RWPE2 (cell line): ENCODE measurements at places on chromosomes 11 and 22.

GRCh38 chr11:116700586-116701220 lies 72.1 kb downstream of the BUD13 start:
- H3K27me3 ChIP-seq: no peaks in the 10 kb centered on the region
- H3K4me1 ChIP-seq: peaks cover 13% of the 10 kb centered on the region
- no peak overlapping the region for H3K27ac ChIP-seq
- H3K4me3 ChIP-seq: no peak overlapping the region

GRCh38 chr11:34298871-34299270 lies 58.9 kb downstream of the ABTB2 start:
- DNase-seq: no peak
- H3K27ac ChIP-seq: no peak overlapping the region
- H3K4me3 ChIP-seq: no peak overlapping the region
- H3K27me3 ChIP-seq: no peaks in the 10 kb centered on the region
- peaks cover 12% of the 10 kb centered on the region for H3K4me1 ChIP-seq
- H3K36me3 ChIP-seq: no peaks in the 10 kb centered on the region

DNA sequence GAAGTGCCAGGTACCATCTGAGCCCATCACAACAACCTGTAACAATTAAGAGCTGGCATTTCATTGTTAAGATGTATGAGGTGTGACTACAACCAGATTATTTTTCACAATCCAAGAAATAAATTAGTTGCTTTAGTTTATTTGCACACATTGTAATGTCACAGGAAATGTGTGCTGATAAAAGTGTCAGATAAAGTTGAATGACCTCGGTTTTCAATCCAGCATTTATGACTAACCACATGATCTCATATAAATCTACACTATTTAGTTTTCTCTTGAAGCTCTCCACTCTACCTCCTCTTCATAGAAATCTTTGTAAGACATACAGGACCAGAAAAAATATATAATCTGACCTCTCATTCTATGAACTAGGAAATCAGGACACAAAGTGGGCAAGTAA lies 166.2 kb downstream of the PGR start:
- no peaks in the 10 kb centered on the region for H3K36me3 ChIP-seq
- no peaks in the 10 kb centered on the region for H3K4me1 ChIP-seq
- no peak overlapping the region for H3K4me3 ChIP-seq
- no peak for DNase-seq
- H3K27ac ChIP-seq: no peak overlapping the region

DNA sequence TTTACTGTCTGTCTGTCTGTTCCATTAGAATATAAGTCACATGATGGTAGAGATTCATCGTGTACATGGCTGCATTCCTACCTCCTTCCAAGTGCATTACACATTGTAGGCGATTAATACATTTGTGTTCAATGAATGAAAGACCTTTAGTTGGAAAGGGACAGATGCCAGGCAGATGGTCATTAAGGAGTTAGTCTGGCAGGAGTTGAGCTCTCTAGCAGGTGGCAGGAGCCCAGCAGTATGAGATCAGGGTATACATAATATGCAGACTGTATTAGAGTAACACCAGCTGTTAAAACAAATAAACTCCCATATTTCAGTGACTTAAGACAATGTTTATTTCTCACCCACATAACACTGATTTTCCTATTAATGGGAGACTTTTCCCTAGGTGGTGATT lies 147.7 kb upstream of the LARGE1 start:
- DNase-seq: no peak
- no peak overlapping the region for H3K27ac ChIP-seq
- H3K36me3 ChIP-seq: no peaks in the 10 kb centered on the region
- H3K27me3 ChIP-seq: no peaks in the 10 kb centered on the region
- no peaks in the 10 kb centered on the region for H3K4me1 ChIP-seq

DNA sequence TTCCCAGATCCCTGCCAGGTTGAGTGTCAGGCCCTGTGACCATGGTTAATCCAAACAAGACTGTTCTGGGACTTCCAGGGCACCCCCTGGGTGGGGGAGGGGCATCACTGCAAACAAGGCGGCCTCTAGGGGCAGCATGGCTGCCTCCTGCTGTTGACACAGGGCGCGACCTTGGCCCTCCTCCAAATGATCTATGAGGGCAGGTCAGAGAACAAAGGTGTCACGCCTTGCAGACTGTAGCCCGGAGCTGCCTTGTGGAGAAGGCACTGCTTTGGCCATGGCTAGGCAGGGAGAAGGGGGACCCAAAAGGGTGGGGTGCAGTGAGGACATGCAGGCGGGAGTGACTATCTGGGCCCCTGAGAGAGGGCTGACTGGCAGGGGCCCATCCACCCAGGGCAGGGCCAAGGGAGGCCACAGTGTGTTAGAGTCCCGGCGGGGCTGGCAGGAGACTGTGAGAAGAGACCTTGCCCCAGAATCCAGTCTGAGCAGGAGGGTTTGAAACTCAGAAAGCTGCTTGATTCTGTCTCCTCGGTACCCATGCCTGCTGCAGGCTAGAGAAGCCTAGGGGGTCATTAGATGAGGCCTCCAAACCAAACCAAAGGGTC lies 35.6 kb downstream of the KCNC1 start:
- H3K4me1 ChIP-seq: no peaks in the 10 kb centered on the region

DNA sequence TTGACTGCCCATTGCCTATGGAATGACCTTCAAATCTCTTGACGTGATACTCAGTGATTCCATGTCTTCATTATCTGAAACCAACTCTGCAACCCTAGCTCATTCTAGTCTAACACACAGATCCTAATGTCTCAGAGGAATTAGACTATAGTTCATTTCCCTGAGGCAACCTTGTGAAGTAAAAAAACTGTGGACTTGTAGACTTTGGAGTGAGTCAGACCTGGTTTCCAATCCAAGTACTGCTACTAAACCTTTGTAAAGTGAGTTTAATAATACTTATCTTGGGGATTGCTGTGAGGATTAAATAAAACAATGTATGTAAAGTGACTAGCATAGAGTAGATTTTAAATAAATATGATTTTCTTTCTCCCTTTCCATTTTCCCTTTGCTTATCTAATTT lies 226.1 kb downstream of the BLID start:
- H3K4me1 ChIP-seq: peaks cover 49% of the 10 kb centered on the region
- H3K4me3 ChIP-seq: no peak overlapping the region
- peak overlapping the region; percentile 98 for H3K27ac ChIP-seq
- no peaks in the 10 kb centered on the region for H3K27me3 ChIP-seq

- no peaks in the 10 kb centered on the region for H3K27me3 ChIP-seq
- H3K4me1 ChIP-seq: peaks cover 6% of the 10 kb centered on the region
Measured at GRCh38 chr11:12862696-12863469, 146.2 kb upstream of the RASSF10 start.

DNA sequence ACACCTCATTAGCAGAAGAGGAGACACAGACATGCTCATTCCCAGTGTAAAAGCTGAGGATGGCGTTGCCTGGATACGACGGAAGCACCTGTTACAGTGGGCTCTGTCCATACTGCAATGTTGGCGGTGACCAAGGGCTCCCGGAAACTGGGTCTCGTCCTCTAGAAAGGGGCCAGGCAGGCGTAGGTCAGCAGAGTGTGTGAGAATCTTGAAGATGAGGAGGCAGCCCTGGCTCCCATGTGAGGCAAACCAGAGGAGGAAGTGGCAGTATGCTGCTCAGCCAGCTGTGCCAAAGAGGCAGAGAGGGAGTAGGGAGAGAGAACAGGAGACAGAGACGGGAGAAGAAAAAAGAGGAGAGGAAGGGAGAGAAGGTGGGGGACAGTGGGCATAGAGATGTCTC lies 10.3 kb downstream of the LTO1 start:
- no peak overlapping the region for H3K27ac ChIP-seq
- H3K36me3 ChIP-seq: peaks cover 9% of the 10 kb centered on the region; the same call in 1 of the 2 replicates
- no peak overlapping the region for H3K4me3 ChIP-seq
- H3K4me1 ChIP-seq: no peaks in the 10 kb centered on the region
